ENCODE measurements at places on chromosomes 11 and 22. TPM values are rescaled to one million over a fixed set of nuclear protein-coding genes. Genes with fewer than 3 reads are reported as not detected.

Gene LARGE1
- 18.3 TPM for total RNA-seq

Gene ARHGAP42
- total RNA-seq = 14.4 TPM

Gene TMEM151A
- not detected for total RNA-seq

Gene SMIM35
- not detected for total RNA-seq

Gene EHD1
- total RNA-seq = 82.7 TPM

Gene APOBEC3G
- total RNA-seq = 6.9 TPM

Gene CYB5R2
- 17.9 TPM for total RNA-seq

Gene UBQLNL
- total RNA-seq = 0.06 TPM

Gene RRP7A
- total RNA-seq = 109 TPM

Gene CHRM4
- total RNA-seq = not detected

Gene IGSF9B
- total RNA-seq = 1.0 TPM

Gene MRGPRX3
- not detected for total RNA-seq

GRCh38 chr11:6474806-6475500 is 1.2 kb upstream of the TRIM3 start:
- no peak for DNase-seq

- no peak for DNase-seq
Observed at GRCh38 chr11:8092587-8093424, 11.8 kb downstream of the TUB start.

DNA sequence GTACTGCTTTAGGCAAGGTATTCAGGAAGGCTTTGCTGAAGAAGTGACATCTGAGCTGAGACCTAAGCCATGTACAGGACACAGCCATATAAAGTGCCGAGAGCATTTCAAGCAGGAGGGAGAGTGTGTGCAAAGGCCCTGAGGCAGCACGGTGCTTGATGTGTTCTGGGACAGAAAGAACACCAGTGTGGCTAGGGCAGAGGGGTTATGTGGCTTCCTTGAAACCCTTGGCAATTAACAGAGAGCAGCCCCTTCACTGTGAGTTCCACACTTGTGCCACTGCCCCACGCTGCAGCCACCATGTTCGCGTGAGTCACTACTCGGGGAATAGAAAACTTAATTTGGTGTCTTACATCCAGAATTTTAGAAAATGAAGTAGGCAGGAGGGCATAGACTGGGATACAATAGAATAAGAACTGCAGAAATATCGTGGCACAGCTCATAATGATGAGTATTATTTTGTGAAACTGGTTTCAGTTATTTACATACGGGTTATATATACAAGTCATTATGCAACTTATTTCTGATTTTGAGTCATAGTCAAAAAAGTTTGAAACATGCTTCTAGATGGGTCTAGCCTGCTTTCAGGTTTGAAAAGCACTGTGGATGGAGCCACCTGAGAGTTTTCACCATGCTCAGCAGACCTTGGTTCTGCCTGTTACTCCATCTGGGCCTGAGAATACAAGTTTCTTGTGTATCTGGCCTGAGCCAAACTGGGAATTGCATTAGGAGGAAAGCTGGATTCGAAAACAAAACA is 11.8 kb downstream of the IL10RA start:
- no peak for DNase-seq

DNA sequence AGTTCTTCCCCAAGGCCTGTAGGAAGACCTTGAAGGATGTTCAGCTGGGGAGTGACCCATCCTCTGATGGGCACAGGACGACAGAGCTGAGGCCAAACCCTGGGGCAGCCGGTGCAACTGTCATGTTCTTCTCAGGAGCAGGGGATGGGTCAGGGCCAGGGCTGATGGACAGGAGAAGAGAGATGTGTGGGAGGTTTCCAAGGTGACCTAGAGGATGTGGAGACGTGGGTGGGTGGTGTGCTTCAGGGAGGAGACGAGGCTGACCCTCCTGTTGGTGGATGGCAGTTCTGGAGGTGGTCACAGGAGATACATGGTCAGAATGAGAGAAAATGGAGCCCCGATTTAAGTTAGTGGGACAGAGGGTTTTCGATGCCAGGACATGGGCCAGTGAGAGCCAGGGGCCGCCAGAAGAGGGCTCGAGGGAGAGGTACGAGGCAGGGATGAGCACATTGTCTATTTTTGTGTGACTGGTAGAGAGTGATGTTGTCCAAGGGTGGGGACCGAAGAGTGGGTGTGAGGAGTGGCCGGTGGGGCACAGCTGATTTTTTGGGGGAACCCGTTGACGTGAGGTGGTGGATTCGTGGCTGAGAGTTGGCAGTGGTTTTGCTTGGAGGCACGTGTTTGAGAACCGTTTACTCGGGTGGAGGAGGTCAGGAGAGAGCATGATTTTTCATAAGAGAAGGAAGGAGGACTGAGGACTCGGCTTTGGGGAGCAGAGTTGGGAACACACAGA is 14.6 kb downstream of the TBC1D22A start:
- no peak for DNase-seq

DNA sequence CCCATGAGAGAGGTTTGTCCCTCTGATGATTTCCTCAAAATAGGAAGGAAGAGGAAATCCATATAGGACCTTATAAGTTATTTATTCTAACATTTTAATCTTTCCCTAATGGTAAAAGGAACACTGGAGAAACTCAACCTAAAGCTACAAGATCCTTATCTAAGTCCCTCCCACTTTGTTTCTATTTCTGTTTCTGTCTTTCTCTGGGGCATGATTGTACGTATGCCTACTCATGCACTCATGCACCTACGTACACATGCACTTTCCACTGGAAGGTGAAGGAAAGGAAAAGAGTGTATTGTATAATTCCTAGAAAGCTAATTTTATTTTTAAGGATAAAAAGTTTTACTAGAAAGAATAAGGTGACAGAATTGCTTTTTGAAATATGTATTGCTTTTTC is 125.0 kb downstream of the RAB38 start:
- DNase-seq = no peak

GRCh38 chr11:114202011-114202609 is 94.1 kb upstream of the NNMT start:
- no peak for DNase-seq

DNA sequence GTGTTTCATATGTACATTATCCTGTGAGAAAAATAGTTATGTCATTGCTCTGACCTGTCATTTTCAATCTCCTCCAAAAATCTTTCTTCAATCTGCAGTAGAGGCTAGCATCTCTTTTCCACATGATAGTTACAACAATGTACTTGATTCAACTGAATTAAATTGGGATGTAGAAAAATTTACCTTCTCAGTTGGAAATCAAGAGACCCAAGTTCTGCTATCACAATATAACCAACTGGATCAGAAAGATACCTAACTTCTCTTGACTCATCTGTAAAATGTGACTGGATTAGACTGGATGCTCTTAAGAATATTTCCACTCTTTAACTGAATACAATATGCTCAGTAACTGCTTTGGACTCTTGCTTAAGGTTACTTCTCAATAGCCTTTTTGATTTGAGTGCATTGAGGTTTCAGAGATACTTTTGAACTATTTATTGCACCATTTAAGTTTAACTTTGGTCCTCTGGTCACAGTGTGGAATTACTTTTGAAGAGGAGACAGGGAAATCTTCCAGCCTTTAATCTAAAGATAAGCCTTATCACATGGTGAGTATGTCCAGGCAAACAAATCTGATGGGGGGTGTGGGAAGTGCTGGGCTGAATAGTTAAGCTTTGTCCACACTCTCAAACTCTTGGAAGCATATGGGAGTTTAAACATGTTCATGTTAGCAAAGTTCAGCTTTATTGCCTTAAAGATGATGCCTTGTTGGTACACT is 82.3 kb downstream of the YAP1 start:
- DNase-seq = no peak

DNA sequence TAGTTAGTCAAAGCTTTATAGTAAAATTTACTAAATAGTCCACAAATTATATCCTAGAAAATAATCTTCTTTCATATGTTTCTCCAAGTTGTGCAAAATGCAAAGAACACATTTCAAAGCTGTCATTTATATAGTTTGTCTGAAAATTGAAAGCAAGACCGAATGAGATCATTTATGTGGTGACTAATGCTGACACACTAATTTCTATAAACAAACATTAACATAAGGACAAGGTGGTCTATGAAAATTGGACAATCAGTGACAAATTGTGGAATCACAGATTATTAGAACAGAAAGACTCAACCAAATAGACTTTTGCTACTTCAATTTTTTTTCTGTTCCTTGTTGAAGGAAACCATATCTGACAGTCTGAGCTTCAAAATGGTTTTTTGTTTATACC is 1056.1 kb downstream of the LRRC4C start:
- DNase-seq = no peak

- no peak for DNase-seq
Observed at GRCh38 chr11:59225017-59225416, 12.3 kb upstream of the MPEG1 start.

- DNase-seq = no peak
Observed at GRCh38 chr11:46391578-46392420, at the start of gene CHRM4. Gene CHRM4 (minus strand): TSS chr11:46391776. CDS start chr11:46386557, 5,219 bp downstream.

- DNase-seq = no peak
Observed at GRCh38 chr11:92779746-92780145, 189.7 kb upstream of the MTNR1B start.

- peak; percentile 33 for DNase-seq
Observed at GRCh38 chr11:11148104-11148509, 204.9 kb downstream of the CSNK2A3 start.

GRCh38 chr22:25051983-25052710 is 99.6 kb downstream of the KIAA1671 start:
- no peak for DNase-seq

GRCh38 chr22:36807627-36808026 is 9.2 kb downstream of the PVALB start:
- no peak for DNase-seq

DNA sequence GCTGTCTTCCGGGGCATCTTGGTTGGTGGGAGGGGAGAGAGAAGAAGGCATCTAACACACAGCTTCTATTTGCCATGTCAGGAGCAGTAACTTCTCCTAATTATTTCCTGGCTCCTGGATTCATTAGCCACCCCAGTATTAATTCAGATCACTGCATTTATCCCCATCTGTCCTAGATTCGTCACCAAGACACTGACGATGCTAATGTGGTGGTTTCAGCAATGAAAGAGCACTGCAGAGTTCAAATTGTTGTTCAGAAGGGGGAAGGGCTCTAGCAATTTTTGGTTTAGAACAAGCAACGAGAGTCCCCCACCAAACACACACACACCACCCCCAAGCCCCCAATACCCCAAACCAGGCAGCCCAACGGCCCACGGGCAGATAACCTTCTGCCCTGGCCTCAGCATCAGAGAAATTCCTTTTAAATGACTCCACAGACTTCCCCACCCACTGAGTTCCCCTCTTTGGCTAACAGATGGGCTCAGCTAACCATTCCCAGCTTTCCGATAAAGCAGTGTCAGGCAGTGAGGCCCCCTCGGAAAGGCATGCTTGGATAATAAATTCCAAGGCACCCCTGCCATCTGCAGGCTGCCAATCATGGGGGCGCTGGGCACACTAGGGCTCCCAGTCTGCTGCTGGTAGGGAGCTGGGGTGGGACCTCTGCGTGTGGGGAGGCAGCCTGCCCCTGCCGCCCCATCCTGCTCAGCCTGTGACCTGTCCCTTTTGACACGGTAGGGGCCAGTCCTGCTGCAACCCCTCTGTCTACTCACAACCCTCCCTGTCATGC is 453.5 kb downstream of the MIAT start:
- no peak for DNase-seq

- DNase-seq = no peak
Observed at GRCh38 chr11:47388697-47389576, 10.6 kb upstream of the SPI1 start.

DNA sequence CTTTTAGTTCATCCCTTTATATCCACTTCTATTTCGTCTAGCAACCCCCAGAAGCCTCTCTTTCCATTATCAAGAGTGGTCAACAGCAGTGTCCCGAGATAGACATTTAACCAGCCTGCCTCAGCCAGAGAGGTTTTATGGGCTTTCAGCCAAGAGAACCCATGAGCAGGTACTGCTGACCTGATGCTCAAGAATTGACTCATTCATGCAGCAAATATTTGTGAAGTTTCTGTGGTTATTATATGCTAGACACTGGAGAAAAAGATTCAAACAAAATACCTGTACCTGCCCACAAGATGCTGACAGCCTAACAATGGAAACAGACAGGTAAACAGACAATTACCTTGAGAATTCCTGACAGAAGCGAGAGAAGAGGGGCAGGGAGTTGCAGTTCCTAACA is 9.7 kb upstream of the LRRC55 start:
- no peak for DNase-seq

DNA sequence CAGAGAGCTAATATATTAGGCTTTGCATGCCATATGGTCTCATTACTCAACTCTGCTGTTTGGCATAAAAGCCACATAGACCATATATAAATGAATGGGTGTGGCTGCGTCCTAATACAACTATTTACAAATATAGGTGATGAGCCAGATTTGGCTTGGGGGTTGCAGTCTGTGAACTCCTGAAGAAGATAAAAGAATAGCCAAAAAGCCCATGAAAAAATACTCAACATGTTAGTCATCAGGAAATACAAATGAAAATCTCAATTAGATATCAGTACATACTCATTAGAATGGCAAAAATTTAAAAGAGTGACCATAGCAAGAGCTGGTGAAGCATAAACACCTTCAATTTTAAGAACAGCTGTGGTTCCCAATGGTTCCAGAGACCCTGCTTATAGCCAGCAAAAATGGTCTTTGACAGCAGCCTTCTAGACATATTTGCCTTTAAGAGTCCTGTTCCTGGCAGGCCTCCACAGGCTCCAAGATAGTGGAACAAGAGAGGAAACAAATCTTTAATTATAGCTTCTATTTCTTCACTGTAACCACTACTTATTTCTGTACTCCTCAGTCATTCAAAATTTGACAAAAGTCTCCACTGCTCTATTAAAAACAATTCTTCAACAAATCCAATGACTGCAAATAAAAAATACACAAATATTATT is 16.1 kb downstream of the C2CD3 start:
- DNase-seq = no peak

GRCh38 chr11:27028561-27028965 is 12.1 kb upstream of the BBOX1 start:
- no peak for DNase-seq

- no peak for DNase-seq
Observed at GRCh38 chr11:67098799-67099429, 20.1 kb upstream of the KDM2A start.

- DNase-seq = no peak
Observed at GRCh38 chr11:44199816-44200215, 104.3 kb downstream of the EXT2 start.

- DNase-seq = no peak
Observed at GRCh38 chr11:103910721-103911120, 125.7 kb upstream of the DDI1 start.

GRCh38 chr22:28953976-28954880 is 70.9 kb downstream of the ZNRF3 start:
- no peak for DNase-seq

- DNase-seq = no peak
Observed at GRCh38 chr11:17132654-17133053, 55.2 kb upstream of the RPS13 start.

- no peak for DNase-seq
Observed at GRCh38 chr11:43992834-43993637, 50.6 kb downstream of the C11orf96 start.

DNA sequence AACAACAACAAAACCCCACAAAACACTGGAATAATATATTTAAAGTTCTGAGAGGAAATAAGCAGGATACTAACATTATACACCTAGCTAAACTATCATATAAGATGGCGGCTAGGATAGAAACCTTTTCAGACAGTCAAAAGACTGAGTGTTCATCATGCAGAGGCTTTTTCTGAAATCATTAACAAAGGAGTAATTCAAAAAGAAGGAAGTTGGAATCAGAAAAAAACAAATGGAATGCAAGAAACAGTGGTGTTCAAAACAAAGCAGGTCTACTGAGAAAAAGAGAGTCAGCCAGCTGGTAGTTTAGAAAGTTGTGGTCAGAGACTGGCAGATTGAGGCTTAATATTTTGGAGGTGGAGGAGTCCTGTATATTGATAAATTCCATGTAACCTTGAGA is 30.1 kb upstream of the ZBTB44 start:
- no peak for DNase-seq

Data from epithelial cell of proximal tubule (primary cell).